ENCODE measurements at places on chromosomes 16 and 17. TPM values are rescaled to one million over a fixed set of nuclear protein-coding genes. Genes with fewer than 3 reads are reported as not detected.
A peak's percentile ranks its signal among the peaks of the same experiment; 100 is the strongest.

DNA sequence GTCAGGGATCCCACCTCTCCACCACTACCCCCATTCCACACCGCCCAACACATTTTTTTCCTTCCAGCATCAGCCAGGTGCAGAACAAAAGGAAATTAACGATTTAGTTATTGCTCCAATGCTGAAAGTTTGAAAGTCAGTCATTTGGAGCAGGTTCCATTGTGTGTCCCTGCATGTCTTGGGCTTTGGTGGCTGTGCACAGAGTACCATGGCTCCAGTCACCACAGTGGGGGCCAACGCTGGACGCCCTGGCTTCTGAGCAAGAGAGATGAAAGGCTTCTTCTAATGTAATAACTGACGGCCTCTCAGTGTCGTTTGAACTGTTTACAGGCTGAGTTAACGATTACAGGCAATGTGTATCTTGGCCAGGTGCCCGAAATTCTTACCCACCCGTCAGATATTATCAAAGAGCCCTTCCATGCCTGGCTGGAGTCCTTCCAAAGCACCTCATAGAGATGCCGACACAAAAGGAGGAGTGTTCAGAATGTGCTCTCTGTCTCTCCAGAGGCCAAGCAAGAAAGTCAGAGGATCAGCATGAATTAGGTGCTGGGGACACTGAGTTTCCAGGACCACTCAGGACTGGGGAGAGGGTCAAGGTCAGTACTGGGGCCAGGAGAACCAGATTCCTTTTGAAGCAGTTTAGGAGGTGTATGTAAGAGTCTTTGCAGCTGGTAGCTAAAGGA is 25.9 kb downstream of the RNF43 start:
- peak; percentile 91 for DNase-seq

TNRC6A gene
- total RNA-seq = 21.5 TPM

GRCh38 chr16:72061564-72061963 is 1.5 kb upstream of the HPR start:
- DNase-seq = no peak

KCNH6 gene
- not detected for total RNA-seq

GRCh38 chr17:48262982-48263730 is 155.6 kb downstream of the SNX11 start:
- DNase-seq = peak; percentile 26

DNA sequence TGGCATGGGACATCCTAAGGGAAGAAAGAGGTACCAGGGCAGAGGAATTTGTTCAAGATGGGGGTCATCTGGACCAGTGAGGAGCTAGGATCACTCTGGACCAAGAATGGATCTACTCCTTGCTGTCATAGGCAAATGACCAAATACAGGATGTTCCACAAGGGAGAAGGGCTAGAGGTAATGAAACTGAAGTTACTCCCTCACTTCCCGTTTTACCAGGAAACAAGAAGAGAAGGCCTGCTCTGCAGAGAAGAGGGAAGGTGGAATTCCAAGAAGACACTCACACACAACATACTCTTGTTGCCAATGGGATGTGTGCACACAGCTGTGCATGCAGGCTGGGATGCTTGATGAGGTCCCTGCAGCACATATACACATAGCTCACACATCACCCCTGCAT is 38.6 kb downstream of the NEUROD2 start:
- DNase-seq = no peak

CEP295NL gene
- 0.12 TPM for total RNA-seq

CTRB1 gene
- not detected for total RNA-seq

DNA sequence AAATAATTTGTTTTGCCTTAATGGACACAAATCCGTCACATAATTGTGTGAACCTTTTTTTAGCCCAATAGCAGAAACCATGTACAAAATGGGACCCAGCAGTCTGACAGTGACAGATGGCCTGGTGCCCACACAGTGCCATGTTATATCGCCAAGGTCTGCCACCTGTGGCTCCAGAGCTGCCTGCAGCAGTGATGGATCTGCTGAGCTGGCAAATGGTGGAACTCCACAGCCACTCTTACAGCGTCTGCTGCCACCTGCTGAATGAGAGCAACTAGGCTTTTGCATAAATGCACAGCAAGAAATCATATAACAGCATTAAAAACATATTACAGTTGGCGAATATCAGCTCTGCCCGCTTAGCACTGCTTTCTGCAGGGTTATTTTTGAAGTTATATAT is 59.4 kb downstream of the NUP93 start:
- peak; percentile 64 for DNase-seq

GRCh38 chr16:67490335-67491096 is 7.2 kb upstream of the AGRP start:
- DNase-seq = no peak

SHISA9 gene
- total RNA-seq = 0.10 TPM

DNA sequence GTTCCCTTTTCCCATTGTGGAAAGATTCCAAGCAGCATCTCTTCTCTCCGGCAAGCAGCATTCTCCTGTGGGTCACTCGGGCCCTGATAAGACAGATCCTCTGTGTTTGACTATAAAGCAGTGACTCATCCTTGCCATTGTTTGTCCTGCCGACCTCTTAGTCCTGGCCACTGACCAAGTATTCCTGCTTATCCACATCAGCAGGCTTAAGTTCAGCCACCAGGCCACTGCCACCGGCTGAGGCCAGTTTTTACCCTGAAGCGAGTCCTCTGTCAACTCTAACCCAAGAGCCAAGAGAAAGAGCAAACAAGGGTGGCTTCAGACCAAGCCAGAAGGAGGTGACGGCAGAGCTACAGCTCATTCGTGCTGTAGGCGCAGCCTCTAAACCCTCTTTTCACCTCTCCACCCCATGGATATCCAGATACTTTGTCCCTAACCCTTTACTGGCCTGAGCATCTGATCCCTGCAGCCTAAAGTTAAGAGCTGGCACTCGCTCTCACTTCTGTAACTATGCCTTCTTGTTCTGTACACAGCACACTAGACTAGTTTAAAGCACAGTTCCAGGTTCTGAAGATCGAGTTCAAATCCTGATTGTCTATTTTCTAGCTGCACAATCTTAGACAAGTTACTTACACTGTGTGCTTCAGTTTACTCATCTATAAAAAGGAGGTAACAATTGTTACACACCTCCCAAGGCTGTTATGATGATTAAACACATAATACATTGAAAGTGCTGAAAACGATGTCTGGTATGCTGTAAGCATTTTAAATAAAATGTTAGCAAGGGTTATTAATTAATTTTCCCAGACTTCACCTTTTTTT is 31.0 kb downstream of the SOX9 start:
- DNase-seq = peak; percentile 98

DNA sequence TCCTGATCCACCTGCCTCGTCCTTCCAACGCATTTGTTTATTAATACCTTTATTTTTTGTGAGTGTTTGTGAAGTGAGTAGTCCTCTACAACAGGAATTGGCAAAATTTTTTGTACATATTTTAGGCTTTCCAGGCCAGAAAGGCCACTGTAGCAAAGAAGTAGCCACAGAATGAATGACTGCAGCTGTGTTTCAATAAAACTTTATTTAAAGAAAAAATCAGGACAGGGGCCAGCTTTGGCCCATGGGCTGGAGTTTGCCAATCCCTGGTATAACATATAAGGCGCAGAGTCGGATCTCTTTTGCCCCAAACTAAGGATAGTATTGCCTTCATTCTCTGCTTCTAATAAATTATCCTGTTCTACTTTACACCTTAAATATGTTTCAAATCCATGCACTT is 198.0 kb upstream of the COX10 start:
- no peak for DNase-seq
